Fibroblast of lung (primary cell): ENCODE measurements at places on chromosomes 1 and 21. TPM values are rescaled to one million over a fixed set of nuclear protein-coding genes. Genes with fewer than 3 reads are reported as not detected.

DNA sequence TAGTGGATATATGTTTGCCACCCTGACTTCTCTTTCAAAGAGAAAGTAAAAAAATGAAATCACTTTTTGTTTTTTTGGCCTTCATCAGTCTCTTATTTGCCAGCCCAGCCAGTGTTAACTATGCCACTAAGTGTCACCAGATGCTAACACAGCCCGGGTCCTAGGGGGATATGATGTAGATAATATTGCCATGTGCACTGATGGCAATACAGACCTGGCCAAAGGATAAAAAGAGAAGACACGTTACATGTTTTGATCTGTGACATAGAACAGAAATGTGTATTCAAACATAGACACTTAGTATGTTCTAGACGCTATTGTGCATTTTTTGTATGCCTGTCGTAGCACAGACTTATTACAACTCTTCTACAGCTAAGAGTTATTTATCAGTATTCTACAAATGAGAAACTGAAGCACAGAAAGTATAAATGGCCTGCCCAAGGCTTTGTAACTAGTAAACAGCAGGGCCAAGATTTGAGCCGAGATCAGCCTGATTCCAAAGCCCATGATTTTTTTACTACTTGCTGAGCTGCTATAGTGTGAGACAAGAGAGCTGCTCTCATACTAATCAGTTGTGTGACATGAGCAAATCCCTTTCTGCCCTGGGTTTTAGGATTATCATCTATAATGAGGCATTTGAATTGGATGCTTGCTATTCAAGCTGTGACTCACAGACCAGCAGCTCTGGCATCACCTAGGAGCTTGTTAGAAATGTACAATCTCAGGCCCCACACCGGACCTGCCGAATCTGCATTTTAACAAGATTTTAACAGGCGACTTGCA is 6.3 kb downstream of the LRRC53 start:
- DNase-seq = no peak

The PAQR6 gene
- total RNA-seq = 0.26 and 0.33 TPM in 2 replicates

The HES2 gene
- total RNA-seq = 0.26 and 0.50 TPM in 2 replicates

The CCT8 gene
- 207 and 230 TPM in 2 replicates for total RNA-seq

The RSRP1 gene
- total RNA-seq = 123 and 128 TPM in 2 replicates

The EPHX1 gene
- 42.1 and 44.3 TPM in 2 replicates for total RNA-seq

The AUNIP gene
- under 0.01 and 0.33 TPM in 2 replicates for total RNA-seq
